ENCODE measurements at places on chromosomes 6 and 20. TPM values are rescaled to one million over a fixed set of nuclear protein-coding genes. Genes with fewer than 3 reads are reported as not detected.

POU5F1 gene
- total RNA-seq = not detected

C20orf202 gene
- total RNA-seq = not detected

TCP1 gene
- total RNA-seq = 173 TPM

NT5E gene
- 197 TPM for total RNA-seq

LY6G6D gene
- total RNA-seq = not detected

ANGPT4 gene
- total RNA-seq = not detected

ECT2L gene
- total RNA-seq = 0.13 TPM

OXT gene
- total RNA-seq = not detected

CD2AP gene
- total RNA-seq = 18.1 TPM

LINC00237 gene
- total RNA-seq = not detected

DNA sequence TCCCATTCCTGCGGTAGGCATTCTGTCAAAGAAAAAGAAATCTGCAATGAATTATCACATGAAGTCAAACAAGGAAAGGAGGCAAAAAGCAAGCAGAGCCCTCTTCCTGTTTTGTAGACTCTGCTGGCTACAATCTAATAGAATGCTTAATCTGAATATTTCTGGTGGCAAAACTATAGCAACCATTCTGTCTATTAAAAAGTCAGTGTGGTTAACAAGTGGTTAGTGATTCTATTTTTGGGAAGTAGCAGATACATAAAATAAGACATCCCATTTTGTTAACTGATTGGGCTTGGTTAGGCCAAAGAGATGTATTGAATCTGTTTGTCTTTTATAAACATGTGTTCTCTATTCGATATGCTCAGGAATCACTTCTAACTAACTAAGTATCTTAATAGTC lies 442.3 kb downstream of the CDC5L start:
- DNase-seq = no peak

DNA sequence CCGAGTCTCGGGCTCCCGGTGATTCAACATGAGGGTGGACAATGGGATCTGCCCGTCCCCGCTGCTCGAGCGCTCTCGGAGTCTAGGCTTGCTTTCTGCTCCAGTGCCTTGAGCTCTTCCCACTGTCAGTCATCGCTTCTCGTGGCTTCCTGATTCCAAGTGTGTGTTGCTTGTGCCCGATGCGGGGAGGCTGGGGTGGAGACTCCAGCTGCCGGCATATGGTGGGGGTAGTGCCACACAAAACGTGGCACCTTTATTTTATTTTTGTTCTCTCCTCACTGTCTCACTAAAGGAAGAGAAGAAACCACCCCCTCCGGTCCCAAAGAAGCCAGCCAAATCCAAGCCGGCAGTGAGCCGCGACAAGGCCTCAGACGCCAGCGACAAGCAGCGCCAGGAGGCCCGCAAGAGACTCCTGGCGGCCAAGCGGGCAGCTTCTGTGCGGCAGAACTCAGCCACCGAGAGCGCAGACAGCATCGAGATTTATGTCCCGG lies 14.8 kb upstream of the MYL9 start:
- DNase-seq = no peak

GRCh38 chr20:63061051-63061770 lies 54.4 kb upstream of the BHLHE23 start:
- peak; percentile 71 for DNase-seq

GRCh38 chr6:166616261-166617238 lies 10.5 kb downstream of the RPS6KA2 start:
- peak; percentile 72 for DNase-seq

DNA sequence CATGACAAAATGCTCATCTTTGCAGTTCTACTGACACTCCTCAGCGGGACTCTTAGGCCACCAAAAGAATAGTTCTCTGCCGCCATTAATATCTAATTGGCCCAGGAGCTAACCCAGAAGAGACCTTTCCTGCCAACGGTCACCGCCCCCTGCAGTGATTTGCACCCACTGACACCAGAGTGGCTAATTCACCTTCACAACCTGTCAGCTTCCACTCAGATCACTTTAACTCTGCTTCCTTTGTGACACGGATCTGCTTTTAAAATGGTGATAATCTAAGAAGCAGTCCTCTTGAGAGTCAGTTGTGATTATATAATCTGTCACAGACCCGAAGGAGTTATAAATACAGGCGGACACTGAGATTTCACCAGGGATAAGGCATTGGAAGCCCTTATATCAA lies 172.8 kb downstream of the FRK start:
- DNase-seq = no peak

DNA sequence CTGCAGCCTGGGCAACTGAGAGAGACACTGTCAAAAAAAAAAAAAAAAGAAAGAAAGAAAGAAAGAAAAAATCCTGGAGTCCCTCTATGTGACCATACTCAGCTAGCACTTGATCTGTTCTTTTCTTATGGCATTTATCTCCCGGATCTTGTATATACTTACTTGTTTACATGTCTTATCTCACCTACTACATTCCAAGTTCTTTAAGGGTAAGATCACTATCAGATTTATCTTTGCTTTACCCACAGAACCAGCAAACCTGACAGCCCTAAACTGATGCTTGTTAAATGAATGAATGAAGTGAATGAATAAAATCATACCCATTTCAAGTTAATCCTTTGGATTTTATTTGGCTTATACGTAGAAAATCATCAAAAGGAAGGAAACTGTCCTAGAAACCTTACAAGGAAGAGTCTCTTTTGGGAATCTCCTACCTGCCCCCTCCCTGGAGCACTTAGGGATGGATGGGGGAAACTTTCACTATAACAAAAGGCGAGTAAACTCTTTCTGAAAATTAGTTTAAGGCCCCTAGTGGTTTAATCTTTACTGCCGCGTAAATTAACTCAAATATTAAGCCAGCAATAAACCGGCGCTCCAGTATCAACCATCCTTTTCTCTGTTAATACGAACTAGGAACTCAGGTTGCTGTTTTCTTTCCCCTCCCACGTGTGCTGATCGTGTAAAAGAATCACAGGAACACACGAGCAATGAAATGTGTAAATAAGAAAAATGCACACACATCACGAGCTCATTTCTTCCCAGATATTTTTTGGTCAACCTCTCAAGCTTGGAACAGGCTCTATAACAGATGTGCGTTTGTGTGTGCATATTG lies 1.3 kb upstream of the UTRN start:
- no peak for DNase-seq

GRCh38 chr20:37202267-37202943 lies 23.1 kb upstream of the MROH8 start:
- no peak for DNase-seq

DNA sequence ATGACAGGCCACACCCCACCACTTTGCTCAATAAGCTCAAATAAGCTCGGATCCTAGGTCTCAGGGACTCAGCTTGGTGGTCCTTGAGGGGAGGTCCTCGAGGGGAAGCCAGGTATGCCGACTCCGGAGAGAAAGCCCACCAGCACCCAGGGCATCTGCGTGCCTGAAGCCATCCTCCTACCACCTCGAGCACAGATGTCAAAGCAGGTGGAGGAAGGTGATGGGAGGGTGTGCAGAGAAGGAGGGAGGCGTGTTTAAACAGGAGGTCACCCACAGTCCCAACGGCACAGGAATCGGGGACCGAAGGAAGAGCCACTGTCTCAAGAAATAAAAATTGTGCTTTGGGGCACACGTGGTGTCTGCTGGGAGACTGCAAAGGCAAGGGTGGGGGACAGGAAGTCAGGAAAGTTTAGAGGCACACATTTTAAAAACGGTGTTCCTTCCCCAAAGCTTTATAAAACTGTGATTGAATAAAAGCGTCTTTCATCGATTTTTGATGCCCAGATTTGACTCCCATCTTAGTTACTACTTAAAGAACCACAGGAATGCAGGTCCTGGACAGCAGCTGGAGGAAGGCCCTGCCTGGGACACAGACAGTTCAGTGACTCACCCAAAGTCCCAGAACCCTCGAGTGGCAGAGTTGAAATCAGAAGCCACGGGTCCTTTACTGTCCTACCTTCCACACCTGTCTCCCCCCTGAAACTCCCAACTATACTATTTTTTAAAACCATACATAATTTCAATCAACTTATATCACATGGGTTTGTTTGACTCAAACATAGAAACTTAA lies 221.0 kb upstream of the PDE10A start:
- no peak for DNase-seq

- no peak for DNase-seq
Measured at GRCh38 chr20:23205611-23206041, 119.5 kb upstream of the CD93 start.

GRCh38 chr6:41518118-41518517 lies 28.1 kb upstream of the FOXP4 start:
- DNase-seq = no peak

GRCh38 chr6:158185729-158186456 lies 17.7 kb downstream of the GTF2H5 start:
- no peak for DNase-seq

GRCh38 chr6:484086-484745 lies 92.7 kb downstream of the IRF4 start:
- DNase-seq = no peak

- no peak for DNase-seq
Measured at GRCh38 chr20:61253264-61253639, 1.2 kb downstream of the CDH4 start.

GRCh38 chr6:113642714-113643406 lies 214.3 kb upstream of the MARCKS start:
- DNase-seq = no peak

DNA sequence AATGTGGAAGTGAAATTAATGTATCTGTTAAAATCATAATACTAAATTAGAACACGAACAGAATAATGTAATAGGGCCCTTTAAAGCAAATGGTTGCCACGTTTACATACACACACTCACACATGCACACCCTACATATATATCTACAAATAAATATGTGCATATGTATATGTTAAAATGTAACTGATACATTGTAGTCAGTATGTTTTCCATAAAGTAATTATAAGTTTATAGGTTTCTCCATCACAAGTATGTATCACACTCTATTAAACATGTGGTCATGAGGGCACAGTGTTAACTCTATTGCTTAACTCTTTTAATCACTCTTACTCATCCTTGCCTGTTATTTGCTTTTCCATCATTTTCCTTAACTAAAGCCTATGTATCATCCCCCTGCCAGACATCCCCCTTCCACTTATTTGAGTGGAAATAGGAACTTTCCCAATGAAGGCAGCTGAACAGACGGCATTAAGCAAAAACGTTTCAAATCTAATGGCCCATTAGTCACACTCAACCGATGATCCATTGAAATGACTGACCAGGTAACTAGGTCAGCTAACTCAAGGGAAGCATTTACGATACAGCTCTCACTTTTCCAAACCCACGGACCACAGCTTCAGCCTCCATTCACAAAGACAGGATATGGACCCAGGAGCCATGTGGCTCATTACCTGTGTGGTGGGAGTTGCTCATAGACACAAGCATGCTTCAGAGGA lies 89.3 kb downstream of the HAO1 start:
- no peak for DNase-seq

- no peak for DNase-seq
Measured at GRCh38 chr20:11905460-11906179, 12.1 kb upstream of the BTBD3 start.

All from osteocyte (in vitro differentiated cells).